ENCODE measurements at places on chromosomes 2 and 18. TPM values are rescaled to one million over a fixed set of nuclear protein-coding genes. Genes with fewer than 3 reads are reported as not detected.
A peak's percentile ranks its signal among the peaks of the same experiment; 100 is the strongest.

- DNase-seq, result no peak
These were observed 394.9 kb upstream of the TRIB2 start for GRCh38 chr2:12321886-12322285.

- peak; percentile 69 for DNase-seq
These were observed 59.6 kb downstream of the LONRF2 start for GRCh38 chr2:100262555-100263320.

DNA sequence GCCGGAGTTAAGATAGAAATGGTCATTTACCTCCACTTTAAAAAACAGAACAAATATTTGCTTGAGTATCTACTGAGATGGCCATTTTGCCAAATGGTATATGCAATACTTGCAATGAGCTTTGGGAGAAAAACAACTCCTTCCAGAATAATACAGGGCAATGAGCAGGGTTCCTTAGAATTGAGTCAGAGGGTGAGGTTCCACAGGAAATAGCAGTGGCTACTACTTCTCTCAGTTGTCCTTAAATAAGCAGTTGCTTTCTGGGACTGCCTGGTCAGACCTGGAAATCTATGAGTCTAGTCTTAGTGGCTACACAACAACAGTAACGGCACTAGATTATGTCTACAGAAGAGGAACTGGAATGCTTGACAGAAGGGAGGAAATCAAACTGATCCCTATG lies 80.9 kb upstream of the CCDC85A start:
- DNase-seq, result no peak

DNA sequence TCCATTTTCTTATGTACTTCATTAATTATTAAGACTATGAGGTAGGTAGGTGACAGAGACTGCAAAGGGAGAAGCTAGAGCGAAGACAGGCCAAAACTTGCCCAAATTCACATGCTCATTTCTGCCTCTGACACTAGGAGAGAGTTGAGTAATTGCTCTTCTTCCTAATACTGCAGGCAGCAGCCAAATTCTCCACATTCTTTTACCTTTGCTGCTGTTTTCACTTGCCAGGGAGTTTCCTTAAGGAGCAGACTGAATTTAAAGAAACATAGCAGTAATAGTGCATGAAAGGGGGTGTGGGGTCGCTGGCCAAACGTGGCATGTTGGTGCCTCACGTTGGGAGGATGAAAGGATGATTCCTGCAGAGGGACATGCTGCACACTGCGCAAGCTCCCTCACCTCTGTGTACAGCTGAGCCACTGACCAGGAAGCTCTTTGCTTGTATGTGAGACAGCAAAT lies 12.3 kb downstream of the CRIM1 start:
- no peak for DNase-seq

DNA sequence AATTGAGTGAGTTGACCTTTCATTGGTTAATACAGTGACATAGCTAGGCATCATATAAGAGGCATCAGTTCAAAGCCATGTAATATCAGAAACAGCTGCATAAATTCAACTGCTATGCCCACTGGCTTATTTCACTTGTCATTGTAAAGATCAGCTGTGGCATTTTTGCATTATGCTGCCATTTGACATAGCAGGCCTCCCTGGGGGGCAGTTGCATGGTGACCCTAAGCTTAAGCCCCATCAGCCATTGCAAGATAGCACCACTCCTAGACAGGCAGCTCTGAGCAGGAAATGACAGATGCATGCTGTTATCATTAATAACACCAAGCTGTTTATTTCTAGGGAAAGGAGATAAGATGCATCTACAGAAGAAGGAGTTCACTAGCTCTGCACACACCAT lies 233.4 kb upstream of the CNTNAP5 start:
- DNase-seq, result no peak

DNA sequence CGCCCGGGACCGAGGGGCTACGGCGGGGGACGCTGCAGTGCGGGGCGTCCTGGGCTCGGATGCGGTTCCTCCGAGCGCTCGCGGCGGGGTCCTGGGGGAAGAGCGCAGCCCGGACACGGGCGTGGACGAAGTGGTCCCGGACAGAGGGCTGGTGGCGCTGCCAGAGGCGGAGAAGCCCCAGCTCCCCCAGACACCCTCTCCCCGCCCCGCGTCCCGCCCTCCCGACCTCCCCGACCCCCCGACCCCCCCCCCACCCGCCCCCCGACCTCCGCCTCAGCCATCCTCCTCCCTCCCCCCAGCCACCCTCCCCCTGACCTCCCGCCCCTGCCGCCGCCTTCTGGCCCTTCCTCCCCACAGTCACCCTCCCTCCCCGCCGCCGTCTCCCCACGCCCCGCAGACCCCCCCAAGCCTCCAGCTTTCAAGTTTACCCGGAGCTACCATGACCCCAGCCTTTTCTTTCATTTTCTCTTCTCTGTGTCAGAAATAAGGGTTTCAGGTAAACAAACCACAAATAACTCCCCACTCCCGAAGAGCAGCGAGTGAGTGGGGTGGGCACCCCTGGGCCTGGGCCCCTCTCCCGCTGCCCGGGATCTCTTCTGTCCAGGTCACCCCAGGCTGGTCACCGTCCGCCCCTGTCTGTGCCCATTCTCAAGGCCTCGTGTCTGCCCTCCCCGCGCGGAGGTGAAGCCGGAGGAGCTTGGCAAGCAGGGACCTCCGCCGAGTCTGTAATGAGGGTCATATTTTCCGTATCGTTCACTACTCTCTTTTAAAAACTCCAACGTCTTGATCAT lies 5.1 kb downstream of the NFATC1 start:
- peak; percentile 45 for DNase-seq

DNA sequence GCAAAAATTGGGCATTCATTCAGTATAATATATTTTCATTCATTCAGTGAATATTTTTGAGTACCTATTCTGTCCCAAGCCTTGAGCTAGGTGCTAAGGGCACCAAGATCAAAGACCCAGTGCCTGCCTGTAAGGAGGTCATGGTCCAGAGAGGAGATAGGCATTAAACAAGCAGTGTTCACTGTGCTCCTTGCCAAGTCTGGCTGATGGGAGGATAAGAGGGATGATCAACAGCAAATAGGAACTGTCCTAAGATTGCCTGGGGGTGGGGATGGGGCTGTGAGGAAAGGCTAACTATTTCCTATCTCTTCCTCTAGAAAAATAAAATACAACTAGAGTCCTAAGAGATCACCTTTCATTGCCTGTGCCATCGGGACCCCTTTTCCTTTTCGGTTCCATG lies 60.4 kb downstream of the SETBP1 start:
- no peak for DNase-seq

GRCh38 chr2:64419596-64420165 lies 34.3 kb upstream of the LGALSL start:
- no peak for DNase-seq

- DNase-seq, result peak; percentile 96
These were observed at the start of gene C2orf68 for GRCh38 chr2:85611705-85612587. Gene C2orf68, minus strand, starts transcription at chr2:85612066. Its CDS starts 82 bp downstream, at chr2:85611984.

DNA sequence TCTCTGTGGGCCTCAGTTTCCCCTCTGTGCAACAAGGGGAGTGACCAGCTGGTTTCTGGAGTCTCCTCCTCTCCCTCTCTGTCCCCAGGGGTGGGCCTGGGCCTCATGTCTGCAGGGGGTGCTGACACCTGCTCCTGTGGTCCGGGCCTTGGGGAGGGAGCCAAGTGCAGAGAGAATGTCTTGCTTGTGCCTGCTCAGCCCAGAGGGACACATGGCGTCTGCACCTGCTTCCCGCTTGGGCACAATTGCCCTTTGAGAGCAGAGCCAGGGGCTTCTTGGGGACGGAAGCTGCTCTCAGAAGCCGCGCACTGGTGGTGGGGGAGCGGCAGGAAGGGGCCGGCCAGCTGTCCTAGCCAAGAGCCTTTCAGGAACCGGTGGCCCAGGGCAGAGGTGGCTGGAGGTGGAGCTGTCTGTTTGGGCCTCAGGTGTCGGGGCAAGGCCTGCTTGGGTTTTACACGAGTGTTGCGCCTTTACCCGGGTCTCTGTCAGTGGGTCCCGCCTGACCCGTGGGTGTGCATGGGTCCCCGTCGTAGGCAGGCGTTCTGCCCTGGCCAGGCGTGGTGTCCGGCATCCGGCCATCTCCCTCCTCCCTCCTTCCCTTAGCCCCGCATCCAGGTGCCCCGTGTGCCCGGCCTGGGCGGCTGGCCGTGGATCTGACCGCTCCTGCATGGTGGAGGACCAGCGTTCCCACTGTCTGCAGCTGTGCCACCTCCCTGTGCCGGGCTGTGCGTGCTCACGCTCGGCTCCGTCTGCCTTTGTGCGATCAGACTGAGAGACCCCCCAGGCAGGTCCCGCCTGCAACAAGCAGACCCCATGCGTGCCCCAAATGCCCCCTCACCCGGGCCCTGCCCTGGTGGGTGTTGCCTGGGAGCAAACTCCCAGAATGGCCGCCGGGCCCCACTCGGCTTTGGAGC lies 4.0 kb downstream of the NEU4 start:
- peak; percentile 51 for DNase-seq

DNA sequence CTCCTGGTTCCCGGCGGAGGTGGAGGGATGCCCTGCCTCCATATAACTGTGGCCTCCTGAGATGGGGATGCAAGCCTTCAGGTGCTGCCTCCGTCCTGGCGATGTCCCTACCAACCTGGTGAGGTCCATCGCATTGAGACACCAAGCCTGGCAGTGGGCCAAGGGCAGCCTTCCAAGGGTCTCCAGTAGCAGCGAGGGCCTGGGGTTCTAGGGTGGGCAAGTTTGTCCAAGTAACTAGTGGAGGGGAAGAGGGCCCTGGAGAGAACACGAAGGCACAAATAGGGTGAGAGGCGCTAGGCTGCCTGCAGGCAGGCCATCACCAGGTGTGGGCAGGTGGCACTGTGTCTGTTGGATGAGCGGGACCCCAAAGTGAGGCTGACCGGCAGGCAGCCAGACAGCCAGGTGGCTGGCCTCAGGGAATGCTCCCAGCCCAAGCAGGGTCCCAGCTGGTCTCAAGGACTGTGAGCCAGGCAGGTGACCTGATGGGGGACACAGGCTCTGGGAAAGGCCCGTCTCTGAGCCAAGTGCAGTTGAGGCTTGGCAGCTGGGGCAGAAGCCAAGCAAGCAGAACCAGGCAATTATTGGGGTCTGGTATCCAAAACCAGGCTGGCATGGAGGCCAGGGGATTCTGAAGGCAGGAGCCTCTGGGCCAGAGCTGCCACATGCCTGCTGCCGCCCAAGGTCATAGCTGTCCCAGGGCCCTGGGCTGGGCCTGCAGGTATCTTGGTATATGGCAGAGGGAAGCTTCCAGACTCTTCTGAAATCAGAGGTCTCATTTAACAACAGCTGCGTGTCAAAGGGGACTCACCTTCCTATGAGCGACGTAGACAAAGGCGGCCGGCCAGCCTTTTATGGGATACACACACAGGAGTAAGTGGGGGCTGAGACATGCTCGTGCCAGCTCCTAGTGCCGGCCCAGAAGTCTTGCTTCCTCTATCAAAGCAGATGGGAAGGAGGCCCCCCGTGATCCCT lies 23.4 kb downstream of the RAMP1 start:
- DNase-seq, result peak; percentile 50

The TXNDC2 gene
- total RNA-seq, result not detected

The DGUOK gene
- total RNA-seq, result 12.9 TPM

The SCN9A gene
- 0.47 TPM for total RNA-seq

Measured in psoas muscle (tissue), 8 donors.